ENCODE measurements at places on chromosomes 16 and 17.

GRCh38 chr17:8611137-8611536 lies 19.4 kb downstream of the MYH10 start:
- no peak for DNase-seq

DNA sequence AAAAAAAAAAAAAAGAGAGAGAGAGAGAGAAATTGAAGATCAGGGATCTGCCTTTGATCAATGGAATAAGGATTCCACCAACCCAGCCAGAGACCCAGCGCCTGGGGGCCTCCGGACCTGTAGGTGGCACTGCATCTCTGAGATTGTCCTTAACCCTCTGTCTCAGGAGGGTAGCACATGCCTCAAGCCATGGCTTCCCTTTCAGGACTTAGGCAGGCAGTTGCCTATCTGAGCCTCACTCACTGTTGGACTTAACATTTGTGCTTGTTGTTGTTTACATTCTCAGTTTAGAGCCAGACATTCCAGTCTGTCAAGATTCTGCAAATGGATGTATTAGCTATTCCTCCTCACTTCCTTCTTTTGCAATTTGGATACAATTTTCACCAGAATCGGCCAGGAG lies 5.1 kb upstream of the SCNN1B start:
- no peak for DNase-seq

- DNase-seq = no peak
Observed at GRCh38 chr16:48210747-48211146, 33.4 kb upstream of the LONP2 start.

- no peak for DNase-seq
Observed at GRCh38 chr17:8470447-8471047, 34.9 kb downstream of the NDEL1 start.

GRCh38 chr16:53022374-53022773 lies 30.3 kb downstream of the CHD9NB start:
- DNase-seq = no peak

- no peak for DNase-seq
Observed at GRCh38 chr16:74817851-74818250, 43.2 kb upstream of the FA2H start.

DNA sequence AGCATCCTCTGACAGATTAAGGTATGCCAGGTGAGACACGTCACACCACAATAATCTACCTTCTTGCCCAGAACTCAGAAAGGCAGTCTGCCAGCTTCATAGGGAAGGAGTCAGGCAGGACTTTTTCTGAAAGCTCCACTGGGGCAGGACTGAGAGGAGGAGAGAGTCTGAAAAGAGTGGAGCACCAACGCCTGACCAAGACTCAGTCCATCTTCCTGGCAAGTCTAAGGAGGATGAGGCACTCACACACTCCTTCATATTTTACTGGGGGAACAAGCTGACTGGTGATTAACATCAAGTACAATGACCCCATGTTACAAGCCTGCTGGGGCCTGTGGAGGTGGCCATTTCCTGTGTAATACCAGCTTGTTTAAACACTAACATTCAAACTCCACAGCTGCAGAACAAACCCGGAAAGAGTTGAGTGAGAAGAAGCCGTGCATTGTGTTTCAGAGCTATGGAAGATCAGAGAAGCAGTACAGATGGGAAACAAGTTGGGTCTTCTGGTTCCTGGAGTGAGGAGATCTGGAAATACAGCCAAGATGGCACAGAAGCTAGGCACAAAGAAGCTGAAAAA lies 122.4 kb downstream of the HIC1 start:
- DNase-seq = no peak

DNA sequence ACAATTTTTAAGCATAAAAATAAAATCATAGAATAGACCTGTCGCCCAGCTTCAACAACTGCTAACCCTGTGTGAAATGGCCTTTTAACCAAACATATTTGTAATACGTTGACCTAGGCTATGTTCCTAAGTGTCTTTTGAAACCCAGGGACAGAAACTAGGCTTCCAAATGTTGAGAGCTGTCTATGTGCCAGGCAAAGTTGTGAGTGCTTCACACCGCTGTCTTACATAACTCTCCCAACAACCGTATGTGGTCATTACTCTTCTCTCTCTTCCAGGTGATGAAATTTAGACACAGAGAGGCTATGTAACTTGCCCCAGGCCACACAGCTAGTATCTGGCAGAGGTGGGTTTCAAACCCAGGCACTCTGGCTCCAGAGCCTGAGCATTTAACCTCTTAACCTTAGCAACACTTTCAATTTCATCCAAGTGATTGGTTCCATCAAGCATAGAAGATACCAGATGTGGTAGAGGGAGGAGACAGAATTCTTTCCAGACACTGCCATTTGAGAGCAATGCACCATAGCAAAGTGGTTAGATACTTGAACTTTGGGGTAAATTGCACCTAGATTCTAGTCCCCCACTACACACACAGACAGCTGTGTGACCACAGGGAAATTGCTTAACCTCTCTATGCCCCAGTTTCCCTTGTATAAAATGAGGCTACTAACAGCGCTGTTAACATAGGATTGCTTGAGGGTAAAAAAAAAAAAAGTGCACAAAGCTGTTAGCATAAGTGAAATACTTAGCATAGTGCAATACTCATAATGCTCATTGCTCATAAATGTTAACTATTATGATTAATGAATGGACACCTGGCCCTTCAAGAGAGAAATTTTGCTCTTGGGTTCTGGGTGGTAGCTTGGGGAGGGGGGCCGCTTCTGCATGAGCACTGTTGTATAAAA lies 160.6 kb downstream of the IRX3 start:
- no peak for DNase-seq

DNA sequence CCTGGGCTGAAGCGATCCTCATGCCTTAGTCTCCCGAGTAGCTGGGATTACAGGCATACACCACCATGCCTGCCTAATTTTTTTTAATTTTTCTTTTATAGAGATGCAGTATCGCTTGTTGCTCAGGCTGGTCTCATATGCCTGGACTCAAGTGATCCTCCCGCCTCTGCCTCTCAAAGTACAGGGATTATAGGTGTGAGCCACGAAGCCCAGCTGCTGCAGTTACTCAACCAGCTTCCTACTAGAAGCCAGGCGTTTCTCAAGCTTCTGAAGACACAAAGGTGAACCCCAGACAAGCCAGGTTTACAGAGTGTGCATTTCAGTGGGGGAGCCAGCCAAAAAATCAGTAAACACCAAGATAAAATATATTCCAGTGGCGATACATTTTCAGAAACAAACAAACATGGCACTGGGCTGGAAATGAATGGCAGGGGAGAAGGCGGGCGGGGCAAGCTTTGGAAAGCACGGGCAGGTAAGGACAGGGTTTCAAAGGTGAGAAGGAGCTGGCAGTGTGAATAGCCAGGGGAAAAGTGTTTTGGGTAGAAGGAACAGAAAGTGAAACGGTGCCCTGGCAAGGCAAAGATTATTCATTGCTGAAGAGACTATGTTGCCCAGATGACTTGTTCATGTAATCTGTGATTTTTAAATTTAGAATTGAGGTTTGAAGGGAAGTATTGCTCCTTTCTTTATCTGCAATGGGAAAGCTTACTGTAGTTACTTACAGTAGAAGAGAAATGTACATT lies 471.1 kb downstream of the WWOX start:
- no peak for DNase-seq

DNA sequence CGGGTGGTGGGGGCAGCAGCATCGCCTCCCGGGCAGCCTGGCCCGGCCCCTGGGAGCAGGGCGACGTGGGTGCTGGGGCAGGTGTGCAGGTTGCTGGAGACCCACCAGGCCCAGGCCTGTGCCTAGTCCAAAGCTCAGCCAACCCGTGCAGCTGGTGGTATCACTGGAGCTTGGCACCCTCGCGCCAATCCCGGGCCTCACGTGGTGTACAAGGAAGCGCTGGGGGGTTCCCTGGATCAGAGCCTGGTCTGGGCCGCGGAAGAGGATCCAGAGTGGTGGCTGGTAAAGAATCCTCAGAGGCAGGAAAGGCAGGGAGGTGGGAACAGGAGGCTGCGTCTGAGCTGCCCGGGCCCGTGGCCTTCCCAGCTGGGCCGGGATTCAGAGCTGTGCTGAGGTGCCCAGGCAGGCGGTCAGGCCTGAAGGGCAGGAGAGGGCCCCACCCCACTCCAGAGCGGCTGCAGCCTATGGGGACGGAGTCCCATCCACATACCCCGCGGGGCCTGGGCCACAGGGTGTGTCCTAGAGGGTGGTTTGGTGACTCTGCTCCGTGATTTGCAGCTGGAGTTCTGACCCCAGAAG lies 36.2 kb downstream of the ZFPM1 start:
- DNase-seq = no peak

DNA sequence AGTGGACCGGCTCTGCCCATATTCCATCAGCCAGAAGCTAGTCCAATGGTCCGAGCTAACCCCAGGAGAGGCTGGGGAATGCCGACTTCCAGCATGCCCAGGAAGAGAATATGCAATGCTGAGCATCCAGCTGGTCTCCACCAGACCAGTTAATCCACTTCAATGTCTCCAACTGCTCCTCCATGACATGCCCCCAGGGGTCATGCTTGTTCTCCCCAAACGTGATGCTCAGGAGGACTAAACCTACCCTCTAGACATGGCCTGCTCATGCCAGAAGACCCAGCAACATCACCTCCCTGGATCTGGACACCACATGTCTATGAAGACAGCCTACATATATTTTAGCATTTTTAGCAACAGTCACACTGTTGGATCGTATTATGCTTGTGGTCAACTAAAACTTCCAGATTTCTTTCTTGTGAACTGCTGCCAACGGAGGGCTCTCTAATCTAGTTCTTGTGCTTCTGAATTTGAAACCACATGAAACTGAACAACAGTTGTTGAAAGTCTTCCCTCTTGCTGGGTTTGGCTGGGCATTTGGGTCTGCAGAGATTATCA lies 245.1 kb downstream of the SOX9 start:
- DNase-seq = no peak

DNA sequence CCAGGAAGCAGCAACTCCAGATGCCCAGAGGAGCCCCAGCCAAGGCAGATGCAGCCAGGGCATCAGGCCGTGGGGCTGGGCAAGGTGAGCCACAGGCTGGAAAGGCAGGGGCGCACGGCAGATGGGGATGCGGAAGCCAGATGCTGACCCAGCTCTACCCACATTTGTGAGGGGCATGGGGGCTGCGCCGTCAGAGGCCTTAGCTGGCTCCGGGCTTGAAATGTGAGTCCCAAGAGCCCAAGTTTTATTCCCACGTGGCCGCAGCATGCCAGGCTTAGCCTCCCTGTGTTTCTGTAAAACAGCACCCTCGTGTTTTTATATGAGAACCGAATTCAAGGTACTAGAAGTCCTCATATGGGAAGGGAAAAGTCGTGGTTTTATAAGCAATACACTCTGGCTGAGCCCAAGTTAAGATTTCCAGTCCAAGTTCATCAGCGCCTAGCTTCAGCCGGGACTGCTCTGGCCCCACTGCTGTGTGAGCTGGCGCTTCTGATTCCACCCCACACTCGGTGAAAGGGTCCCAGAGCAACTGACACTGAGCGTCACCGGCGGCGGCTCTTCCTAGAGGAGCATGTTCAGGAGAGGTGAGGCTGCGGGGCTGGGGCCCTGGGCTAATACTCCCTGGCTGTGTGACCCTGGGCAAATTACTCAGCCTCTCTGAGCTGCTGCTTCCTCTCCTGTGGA lies 6.7 kb upstream of the C16orf95 start:
- no peak for DNase-seq

GRCh38 chr16:63568164-63568563 lies 1531.9 kb upstream of the CDH8 start:
- no peak for DNase-seq

- no peak for DNase-seq
Observed at GRCh38 chr17:50638966-50639713, 4.5 kb downstream of the ABCC3 start.

GRCh38 chr17:2571523-2572303 lies 21.7 kb upstream of the PAFAH1B1 start:
- DNase-seq = no peak

GRCh38 chr16:72997141-72997542 lies 50.8 kb downstream of the ZFHX3 start:
- DNase-seq = no peak

DNA sequence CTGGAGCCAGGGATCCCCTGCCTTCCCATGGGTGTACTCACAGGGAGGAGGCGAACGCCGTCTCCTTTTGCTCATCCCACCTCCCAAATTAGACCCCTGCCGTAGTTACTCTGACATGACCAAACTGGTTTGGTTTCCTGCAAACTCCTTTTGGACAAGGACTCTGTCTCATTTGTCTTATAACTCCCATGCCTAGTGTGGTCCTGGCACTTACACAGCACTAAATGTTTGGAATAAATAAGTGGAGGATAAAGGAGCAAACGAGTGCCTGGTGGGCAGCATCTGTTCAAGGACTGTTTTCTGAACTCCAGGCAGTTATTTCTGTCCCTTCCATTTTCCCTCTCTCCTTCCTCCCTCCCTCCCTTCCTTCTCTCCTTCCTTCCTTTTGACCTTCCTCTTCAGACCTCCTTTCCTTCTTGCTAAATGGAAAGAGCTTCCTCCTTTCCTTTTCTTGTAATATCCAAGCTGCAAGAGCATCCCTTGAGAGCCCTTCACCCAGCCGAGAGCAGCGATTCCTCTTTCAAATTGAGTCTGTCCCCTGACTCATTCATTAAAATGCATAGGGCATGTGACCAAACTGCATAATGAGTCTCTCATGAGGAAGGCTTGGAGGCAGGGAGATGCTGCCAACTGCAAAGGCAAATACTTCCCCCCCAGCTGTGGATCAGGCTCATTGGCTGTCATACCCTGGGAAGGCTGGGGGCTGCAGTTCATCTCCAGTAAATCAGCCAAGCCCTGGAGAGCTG lies 36.8 kb downstream of the CHD9 start:
- no peak for DNase-seq

DNA sequence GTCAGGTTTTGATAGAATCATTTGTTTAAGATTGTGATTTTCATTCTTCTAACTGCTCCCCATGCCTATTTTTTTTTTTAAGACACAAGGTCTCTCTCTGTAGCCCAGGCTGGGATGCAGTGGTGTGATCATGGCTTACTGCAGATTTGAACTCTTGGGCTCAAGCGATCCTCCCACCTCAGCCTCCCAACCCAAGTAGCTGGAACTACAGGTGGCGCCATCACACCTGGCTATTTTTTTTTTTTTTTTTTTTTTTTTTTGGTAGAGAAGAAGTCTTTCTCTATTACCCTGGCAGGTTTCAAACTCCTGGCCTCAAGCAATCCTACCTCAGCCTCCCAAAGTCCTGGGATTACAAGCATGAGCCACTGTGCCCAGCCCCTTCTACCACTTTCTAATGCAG lies 223.3 kb downstream of the CBLN1 start:
- DNase-seq = no peak

GRCh38 chr17:58325976-58326468 lies 2.6 kb downstream of the TSPOAP1 start:
- DNase-seq = no peak

DNA sequence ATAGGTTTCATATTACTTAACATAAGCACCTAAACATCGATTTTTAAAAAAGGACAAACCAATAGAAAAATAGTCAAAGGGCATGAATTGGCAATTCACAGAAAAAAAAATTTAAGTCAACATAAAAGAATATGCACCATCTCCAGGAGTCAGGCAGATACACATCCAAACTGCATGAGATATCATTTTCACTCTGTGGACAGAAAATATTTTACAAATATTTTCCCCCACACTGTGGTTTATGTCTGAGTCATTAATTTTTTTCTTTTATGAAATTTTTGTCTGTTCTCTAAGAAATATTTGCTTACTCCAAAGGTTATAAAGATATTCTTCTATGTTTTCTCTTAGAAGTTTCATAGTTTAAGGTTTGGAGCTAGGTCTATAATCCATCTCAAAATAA lies 74.4 kb upstream of the DNAH17 start:
- DNase-seq = no peak
